ENCODE measurements at places on chromosomes 1 and 21. TPM values are rescaled to one million over a fixed set of nuclear protein-coding genes. Genes with fewer than 3 reads are reported as not detected.

PCSK9 gene
- total RNA-seq = 1.0 TPM

OR6F1 gene
- not detected for total RNA-seq

KRTAP21-2 gene
- total RNA-seq = not detected

AMY2B gene
- total RNA-seq = 3.6 TPM

C8B gene
- total RNA-seq = not detected

SYF2 gene
- 55.0 TPM for total RNA-seq

SGIP1 gene
- 11.0 TPM for total RNA-seq

ANGPTL3 gene
- not detected for total RNA-seq

PAFAH2 gene
- total RNA-seq = 11.7 TPM

TRIM63 gene
- total RNA-seq = not detected

CDK11A gene
- total RNA-seq = 14.2 TPM
